Stimulated activated CD4-positive, alpha-beta T cell treated with anti-CD3 and anti-CD28 coated beads, Interleukin-15, amount 100 ng/mL, for 1 hour (primary cell): ENCODE measurements at places on chromosomes 11 and 22.

DNA sequence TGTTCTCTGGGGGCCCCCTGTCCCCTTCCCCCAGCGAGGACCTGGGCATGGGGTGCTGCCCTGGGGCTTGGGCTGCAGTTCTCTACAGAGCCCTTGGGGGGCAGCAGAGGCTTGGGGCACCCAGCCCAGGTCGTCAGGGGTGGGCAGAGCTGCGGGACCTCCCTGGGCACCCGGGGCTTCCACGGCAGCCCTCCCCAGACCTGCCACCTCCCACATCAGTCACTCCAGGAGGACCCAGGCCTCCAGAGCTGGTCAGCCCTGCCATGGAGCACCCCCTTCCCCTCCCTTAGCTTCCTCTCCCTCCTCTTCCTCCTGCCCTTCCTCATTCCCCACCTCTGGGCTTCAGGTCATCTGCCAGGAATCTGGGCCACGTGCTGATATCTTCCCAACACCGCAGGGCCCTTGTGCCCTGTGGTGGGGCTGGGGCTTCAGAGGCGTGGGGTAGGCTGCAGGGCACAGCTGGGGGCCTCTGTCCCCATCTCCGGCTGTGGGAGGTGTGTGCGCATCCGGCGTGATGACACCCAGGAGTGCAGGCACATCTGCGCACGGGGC lies 5.8 kb downstream of the TSPAN4 start:
- peak; percentile 56 for DNase-seq

DNA sequence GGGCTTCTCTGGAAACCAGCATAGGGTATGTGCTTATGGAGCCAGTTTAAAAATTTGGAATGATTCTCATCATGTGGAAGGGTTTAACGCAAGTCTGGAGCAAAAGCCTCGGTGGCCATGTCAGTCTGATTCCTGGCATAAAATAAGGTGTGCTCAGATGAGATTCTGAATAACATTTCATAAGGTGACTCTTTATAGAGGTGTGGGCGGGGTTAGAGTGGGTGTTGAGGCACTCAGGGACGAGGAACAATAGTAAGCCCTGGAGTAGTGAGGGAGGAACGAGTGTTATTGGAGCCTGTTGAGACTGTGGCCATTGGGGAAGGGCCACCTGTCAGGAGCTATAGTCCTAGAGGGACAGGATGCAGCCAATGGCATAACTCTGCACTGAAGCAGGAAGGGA lies 13.0 kb upstream of the KIRREL3 start:
- DNase-seq, result no peak

DNA sequence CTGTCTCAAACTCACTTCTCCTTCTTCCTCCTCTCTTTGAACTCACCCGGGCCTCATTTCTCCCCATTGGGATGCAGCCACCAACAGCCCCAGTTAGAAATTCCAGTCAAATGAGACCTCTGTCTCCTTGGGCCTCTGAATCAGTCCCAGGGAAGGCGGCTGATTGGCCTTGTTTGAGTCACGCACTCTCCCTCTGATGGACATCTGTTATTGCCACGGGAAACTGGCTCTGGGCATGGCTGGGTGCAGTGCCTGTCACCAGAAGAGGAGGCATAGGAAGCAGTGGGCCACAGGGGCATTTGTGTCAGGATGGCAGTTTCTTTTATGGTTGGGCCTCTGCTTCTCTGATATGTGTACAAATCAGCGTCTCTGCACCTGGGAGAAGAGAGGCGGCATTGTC lies 9.6 kb upstream of the WNT11 start:
- DNase-seq, result no peak

DNA sequence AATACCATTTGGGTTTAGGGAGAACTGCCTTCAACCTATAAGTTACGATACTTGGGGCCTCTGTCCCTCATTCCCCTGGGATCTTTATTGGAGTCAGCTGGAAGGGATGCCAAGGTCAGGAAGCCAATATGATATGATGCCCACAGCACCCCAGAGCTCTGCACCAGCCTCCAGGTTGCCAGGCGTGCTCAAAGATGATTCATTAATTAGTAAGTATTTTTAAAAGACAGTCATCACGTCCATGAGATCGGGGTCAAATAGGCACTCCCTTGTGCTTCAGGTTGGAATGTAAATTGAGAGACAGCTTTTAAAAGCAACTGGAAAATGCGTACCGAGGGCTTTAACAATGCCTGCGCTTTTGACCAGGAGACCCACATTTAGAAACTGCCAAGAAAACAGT lies 57.0 kb upstream of the CD5 start:
- DNase-seq, result no peak

- DNase-seq, result no peak
Measured at GRCh38 chr11:16814410-16815046, 76.1 kb downstream of the C11orf58 start.

GRCh38 chr11:35398881-35399280 lies 20.5 kb downstream of the SLC1A2 start:
- no peak for DNase-seq

- no peak for DNase-seq
Measured at GRCh38 chr11:12829131-12829530, 154.9 kb downstream of the TEAD1 start.

GRCh38 chr22:23305321-23305910 lies 125.1 kb downstream of the BCR start:
- no peak for DNase-seq

DNA sequence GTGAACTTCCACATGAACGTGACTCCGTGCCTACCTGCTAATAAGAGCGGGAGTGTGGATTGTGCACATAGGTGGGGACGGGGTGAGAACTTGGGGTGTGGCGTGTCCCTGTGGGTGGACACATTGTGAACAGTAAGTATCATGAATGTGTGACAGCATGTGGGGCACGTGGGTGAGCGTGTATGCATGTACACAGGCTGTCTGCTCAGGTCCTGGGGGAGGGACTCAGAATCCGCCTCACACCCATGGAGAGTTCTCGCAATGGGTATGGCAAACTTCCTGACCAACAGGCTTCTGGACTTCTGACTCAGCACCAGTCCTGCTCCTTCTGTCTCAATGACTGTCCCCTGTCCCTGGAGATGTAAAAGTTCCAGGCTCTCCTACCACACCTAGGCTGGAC lies 222.9 kb downstream of the ST3GAL4 start:
- no peak for DNase-seq

DNA sequence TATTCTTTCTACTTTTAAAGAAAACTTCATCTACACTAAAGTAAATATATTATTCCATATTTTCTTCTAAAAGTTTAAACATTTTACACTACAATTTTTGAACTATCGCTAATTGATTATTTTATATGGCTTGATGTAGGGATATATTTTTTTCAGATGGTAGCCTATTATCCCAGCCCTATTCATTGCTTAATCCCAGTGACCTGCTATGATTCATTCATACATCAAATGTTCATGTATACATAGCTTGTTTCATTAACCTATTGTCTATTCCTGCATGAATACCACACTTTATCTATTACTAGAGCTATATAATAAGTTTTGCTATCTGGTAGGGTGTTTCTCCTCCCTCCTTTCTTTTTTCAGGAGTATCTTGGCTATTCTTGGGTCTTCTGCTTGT lies 5.0 kb upstream of the ROBO4 start:
- DNase-seq, result no peak

DNA sequence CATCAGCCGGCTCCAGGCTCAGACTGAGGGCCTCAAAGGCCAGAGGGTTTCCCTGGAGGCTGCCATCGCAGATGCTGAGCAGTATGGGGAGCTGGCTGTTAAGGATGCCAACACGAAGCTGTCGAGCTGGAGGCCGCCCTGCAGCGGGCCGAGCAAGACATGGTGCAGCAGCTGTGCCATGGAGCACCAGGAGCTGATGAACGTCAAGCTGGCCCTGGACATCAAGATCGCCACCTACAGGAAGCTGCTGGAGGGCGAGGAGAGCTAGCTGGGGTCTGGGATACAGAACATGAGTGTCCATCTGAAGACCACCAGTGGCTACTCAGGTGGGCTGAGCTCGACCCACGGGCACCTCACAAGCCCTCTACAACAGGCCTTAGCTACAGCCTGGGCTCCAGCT lies 4.0 kb upstream of the SCUBE2 start:
- no peak for DNase-seq

- no peak for DNase-seq
Measured at GRCh38 chr22:31474743-31475142, 14.9 kb downstream of the EIF4ENIF1 start.

- DNase-seq, result no peak
Measured at GRCh38 chr11:100719809-100720221, 32.7 kb downstream of the ARHGAP42 start.

- DNase-seq, result no peak
Measured at GRCh38 chr11:121443688-121444275, 8.3 kb upstream of the SORL1 start.

DNA sequence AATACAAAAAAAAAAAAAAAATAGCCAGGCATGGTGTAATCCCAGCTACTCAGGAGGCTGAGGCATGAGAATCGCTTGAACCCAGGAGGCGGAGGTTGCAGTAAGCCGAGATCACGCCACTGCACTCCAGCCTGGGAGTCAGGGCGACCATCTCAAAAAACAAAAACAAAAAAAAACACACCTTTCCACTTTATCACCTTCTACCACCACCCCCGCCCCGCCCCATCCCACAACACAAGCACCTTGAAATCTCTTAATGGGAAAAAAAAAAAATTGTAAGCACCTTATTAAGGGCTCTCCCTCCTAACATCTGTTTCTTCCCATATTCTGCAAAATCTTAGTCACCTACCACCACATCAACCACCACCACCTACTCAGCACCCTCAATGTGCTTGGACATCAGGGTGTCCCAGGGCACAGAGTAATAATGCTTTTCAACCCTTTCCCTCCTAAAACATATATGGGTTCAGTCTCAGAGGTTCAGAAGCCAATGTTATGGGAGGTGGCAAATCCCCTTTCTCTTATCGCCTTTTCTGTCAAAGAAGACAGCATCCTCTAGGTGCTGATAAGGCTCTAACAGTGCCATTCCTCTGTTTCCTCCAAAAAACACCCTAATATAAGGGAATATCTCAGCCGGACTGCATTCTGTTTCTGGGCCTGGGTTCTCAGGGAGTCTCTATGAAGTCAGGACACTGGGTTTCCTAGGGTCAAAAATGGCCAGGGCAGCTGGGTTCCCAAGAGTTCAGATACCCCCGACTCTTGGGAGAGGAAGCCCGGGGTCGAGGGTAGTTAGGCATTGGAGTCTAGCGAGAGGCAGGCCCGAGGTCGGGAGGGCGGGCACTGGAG lies 718 bp downstream of the INTS5 start:
- DNase-seq, result no peak

- DNase-seq, result no peak
Measured at GRCh38 chr11:36253238-36253637, 36.0 kb downstream of the COMMD9 start.

- DNase-seq, result no peak
Measured at GRCh38 chr11:114295676-114296604, at the start of gene NNMT. TSS of gene NNMT (plus strand) at chr11:114296399. CDS start at chr11:114296557, 158 bp downstream.

- DNase-seq, result no peak
Measured at GRCh38 chr11:67419325-67420049, 4.0 kb downstream of the CARNS1 start.

GRCh38 chr11:32062540-32062939 lies 28.3 kb upstream of the RCN1 start:
- no peak for DNase-seq

- no peak for DNase-seq
Measured at GRCh38 chr11:77471558-77472193, 2.2 kb downstream of the PAK1 start.

GRCh38 chr22:26492220-26492619 lies 8.5 kb downstream of the SRRD start:
- DNase-seq, result no peak

GRCh38 chr11:21561581-21561980 lies 631.3 kb upstream of the ANO5 start:
- no peak for DNase-seq

DNA sequence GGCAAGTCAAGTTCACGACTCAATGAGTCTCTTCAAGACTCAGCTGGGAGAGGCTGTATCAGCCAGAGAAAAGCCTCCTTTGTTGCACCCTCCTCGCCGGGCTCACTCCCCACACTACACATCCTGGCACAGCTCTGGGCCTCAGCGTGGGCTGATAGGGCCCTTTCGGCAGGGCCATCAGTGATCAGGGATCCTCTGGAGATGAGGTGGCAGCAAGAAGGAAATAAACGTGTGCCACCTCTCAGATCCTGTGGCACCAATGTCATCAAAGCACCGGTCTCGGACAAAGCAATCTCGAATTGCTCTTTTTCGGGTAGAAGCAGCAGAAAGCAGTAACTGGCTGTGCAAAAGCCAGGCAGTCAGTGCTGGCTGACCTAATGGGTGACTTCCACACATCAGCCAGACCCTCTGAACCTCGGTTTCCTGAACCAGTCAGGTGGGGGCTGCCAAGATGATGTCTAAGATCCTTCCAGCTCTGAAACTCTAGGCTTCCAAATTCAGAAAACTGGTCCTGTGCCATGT lies 2.1 kb downstream of the EHD1 start:
- DNase-seq, result no peak

GRCh38 chr11:58900479-58901420 lies 38.5 kb upstream of the GLYATL1 start:
- no peak for DNase-seq

GRCh38 chr11:110148775-110149744 lies 55.9 kb downstream of the ZC3H12C start:
- no peak for DNase-seq

DNA sequence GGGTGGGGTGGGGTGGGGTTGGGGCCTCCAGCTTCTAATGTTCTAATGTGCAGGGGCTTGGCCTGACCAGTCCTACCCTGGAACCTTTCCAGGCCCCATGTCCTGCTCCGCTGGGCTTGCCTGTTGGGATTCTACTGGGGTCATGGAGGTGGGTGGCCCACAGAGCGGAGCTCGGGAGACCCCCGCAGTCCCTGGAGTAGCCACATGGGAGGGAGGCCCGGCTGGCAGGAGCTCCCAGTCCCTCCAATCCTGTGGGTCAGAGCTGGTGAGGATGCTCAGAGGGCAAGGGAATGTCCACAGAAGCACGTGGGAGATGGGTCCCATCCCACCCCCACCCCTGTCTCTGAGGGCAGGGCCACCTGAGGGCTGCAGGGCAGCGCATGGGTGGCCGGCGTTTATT lies 2.9 kb downstream of the SEPTIN5 start:
- no peak for DNase-seq

GRCh38 chr11:61716478-61717285 lies 35.8 kb upstream of the MYRF start:
- DNase-seq, result no peak

DNA sequence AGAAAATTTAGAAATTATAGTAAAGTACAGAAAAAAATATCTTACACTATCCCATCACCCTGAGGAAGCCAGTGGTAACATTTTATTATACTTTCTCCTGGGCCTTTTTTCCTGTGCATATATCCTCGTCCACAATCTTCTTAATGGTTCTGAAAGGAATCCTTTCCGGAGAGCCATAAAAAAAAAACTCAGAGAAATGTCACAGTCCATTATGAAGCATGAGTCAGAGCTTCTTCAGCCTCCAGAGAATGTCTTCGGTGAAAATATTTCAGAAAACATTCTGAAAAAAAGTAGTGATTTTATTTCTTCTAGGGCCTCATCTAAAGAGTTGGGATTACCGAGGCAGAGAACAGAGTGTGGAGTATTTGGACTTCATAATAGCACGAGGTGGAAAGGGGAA lies 163.4 kb downstream of the INSC start:
- no peak for DNase-seq
